Fibroblast of the aortic adventitia (primary cell): ENCODE measurements at places on chromosomes 1 and 21.

DNA sequence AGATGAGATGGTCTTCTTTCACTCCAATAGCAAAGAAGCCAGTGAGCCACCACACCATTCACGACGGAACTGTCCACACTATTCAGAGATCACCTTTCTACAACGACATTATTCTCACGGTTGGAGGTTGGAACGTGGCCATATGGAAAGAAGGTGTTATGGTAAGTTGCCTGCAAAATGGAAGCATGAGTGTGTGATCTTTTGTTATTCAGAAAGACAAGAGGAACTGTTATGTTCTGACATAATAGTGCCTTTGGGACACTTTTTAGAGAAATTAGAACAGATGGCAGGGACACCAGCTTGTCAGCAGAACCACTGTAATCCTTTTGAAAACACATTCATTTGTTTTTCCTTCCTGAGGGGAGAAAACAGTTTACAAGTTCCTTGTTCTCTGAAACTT lies 75.8 kb upstream of the MCOLN3 start:
- no peak for DNase-seq

DNA sequence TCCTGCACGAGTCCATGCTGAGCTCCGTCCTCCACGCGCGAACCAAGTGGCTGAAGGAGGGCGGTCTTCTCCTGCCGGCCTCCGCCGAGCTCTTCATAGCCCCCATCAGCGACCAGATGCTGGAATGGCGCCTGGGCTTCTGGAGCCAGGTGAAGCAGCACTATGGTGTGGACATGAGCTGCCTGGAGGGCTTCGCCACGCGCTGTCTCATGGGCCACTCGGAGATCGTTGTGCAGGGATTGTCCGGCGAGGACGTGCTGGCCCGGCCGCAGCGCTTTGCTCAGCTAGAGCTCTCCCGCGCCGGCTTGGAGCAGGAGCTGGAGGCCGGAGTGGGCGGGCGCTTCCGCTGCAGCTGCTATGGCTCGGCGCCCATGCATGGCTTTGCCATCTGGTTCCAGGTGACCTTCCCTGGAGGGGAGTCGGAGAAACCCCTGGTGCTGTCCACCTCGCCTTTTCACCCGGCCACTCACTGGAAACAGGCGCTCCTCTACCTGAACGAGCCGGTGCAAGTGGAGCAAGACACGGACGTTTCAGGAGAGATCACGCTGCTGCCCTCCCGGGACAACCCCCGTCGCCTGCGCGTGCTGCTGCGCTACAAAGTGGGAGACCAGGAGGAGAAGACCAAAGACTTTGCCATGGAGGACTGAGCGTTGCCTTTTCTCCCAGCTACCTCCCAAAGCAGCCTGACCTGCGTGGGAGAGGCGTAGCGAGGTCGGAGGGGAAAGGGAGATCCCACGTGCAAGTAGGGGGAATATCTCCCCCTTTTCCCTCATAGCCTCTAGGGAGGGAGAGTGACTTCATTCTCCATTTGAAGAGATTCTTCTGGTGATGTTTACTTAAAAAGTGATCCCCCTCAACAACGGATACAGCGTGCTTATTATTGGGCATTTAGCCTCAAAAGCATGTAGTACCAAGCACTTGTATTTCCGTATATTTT lies 991 bp downstream of the PRMT6 start:
- DNase-seq, result peak; percentile 39

GRCh38 chr1:166272851-166273250 lies 106.0 kb upstream of the FAM78B start:
- DNase-seq, result no peak

DNA sequence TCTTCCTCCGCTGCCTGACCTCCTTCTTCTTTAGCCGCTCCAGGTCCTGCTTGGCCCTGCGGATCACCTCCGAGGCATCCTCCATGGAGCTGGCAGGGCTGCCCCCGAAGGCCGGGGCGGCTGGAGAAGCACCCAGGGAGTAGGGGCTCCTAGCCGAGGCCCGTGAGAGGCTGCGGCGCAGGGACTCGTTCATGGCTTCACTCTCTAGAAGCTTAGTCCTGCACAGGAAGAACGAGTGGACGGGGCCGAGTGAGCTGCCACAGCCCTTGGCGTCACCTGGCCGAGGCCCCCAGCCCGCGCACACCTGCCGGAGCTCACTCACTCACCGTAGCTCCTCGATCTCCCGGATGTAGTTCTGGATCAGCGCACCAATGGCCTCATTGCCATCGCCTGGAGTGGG lies 23.1 kb downstream of the KIF21B start:
- no peak for DNase-seq

GRCh38 chr1:111541721-111542120 lies 38.3 kb upstream of the ADORA3 start:
- DNase-seq, result peak; percentile 45

DNA sequence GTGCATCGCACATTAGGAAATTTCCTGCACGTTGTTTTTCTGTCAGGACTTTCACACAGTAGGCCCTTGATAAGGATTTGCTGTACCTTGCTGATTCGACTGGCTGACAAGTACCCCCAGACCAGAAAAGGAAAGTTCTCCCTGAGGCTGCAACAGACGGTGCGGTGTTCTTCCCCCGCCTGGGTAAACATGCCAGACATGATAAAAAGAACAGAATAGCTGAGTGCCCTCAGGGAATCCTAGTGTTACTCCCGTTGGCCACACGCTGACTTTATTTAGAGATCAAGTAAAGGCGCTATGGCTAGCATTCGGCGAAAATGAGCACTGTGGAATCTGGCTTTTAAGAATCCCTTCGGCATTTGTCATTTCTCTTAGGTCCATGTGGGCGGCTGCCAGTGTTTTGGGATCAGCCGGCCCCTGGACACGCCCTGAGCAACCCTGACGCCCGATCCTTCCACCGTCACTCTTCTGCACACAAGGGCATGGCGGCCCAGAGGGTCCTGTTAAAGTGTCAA lies 607.7 kb downstream of the KIF26B start:
- no peak for DNase-seq

GRCh38 chr1:179195376-179195775 lies 34.1 kb downstream of the ABL2 start:
- DNase-seq, result no peak

DNA sequence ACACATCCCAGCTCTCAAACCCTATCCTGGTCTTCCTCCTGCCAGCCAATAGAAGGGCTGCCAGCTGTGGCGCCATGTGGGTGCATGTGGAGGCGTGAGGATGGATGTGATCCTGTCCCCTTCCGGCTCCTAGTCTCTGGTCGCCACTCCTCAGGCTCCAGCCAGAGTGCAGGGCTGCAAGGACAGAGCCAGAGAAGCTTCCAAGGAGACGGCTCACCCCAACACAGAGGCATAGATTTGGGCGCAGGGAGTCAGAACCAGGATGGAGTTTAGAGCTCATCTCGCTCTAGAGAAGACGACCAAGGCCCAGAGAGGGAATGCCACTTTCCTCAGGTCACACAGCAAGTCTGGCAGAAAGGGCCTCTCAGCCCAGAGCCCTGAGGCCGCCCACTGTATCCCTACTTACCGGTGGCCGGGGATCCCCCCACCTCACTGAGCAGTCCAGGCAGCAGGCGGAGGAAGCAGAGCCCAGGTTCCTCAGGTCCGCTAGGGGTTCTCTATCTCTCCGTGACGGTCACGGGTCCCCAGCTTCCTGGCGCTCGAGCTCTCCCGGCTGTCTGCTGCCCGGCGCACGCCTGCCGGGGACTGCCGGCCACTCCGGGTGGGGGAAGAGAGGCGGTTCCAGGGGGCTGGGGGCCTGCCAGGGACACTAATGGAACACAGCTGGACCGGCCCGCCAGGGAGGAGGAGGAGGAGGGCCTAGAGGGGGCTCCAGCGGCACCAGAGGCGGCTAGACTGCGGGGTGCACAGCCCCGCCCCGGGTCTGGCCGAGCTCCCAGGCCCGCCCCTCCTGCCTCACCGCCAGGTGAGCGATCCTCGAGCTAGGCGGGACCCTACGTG lies at the start of gene COL16A1:
COL16A1 (minus strand) TSS at position 587 of the 840 bp plus-strand sequence. CDS start 1,824 bp downstream, outside the sequence.
- peak; percentile 82 for DNase-seq

DNA sequence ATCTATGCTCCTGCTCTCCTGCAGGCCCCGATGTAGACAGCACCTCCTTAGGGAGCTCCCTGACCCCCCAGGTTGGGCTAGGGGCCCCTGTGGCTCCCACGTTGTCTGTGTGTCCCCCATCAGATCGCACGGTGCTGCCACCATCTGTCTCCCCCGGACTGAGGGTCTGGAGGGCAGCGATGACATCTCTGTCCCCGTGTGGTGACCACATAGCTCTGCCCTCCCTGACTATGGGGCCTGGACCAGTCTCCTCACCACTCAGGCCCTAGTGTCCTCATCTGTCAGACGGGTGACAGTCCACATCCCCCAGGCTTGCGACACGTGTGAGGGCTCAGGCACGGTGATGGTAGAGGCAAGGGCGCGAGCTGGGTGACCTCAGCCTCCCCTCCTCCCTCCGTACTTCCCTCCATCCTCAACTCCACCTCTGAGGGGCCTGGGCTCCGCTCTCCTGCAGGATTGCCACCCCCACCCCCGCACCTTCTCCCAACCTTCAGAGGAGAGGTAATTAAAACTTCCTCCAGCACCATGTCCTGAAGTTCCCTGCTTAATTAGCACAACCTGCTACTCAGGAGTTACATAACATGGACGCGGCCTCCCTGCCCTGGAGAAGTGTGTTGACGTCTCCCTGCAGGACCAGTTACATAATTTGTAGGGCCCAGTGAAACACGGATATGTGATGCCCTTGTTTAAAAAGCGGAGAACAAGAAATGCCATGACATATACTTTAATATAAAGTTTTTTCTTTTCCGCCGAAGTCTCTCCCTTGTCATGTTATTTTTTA lies 288.2 kb downstream of the PTPRU start:
- DNase-seq, result no peak

- DNase-seq, result no peak
Observed at GRCh38 chr1:223617323-223618070, 48.0 kb downstream of the CAPN8 start.

- no peak for DNase-seq
Observed at GRCh38 chr1:214548988-214549387, 2.4 kb downstream of the PTPN14 start.

- no peak for DNase-seq
Observed at GRCh38 chr1:49026230-49026811, 249.6 kb upstream of the BEND5 start.

- no peak for DNase-seq
Observed at GRCh38 chr21:14959343-14959742, 105.5 kb downstream of the NRIP1 start.

DNA sequence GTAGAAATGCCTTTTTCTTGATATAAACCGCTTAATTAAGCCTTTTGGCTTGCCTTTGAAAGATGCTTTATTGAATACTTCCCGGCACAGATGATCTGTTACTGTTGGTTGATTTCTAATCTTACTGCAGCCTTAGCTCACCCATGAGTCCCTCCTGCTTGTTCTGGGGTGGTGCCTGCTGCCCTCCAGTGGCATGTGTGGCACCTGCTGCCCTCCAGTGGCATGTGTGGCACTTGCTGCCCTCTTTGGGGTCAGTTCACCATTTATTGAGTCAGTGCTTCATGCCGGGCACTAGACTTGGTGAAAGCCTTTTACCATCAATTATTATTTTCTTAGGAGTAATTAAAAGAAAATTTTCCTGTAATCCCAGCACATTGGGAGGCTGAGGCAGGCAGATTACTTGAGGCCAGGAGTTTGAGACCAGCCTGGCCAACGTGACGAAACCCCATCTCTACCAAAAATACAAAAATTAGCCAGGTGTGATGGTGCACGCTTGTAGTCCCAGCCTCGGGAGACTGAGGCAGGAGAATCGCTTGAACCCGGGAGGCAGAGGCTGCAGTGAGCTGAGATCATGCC lies 54.3 kb downstream of the ADARB1 start:
- DNase-seq, result peak; percentile 76

DNA sequence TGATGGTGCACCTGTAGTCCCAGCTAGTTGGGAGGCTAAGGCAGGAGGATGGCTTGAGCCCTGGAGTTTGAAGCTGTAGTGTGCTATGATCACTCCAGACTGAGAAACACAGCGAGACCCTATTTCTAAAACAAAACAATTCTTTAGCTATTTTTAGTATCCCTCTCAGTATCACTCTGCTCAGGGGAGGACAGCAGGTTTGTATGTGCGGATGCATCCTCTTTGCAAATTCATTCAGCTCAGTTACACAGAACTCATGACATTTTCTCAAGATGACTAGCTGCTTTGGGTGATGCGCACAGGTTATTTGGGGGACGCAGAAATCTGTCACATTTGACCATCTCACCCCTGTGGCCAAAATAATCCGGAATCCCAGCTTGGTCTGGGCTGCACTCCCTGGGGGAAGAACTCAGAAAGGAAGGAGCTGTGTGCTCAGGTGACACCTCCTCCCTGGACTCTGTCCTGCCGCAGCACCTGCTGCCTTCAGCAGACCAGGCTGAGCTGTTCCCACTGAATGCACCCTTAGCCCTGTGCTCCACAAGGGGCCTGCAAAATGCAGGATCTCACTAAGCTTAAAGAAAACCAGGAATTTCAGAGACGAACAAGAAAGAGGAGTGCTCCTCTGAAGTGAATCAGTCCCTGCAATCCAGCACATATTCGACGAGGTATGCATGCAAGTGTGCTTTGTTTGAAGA lies 89.5 kb upstream of the PGBD5 start:
- no peak for DNase-seq

DNA sequence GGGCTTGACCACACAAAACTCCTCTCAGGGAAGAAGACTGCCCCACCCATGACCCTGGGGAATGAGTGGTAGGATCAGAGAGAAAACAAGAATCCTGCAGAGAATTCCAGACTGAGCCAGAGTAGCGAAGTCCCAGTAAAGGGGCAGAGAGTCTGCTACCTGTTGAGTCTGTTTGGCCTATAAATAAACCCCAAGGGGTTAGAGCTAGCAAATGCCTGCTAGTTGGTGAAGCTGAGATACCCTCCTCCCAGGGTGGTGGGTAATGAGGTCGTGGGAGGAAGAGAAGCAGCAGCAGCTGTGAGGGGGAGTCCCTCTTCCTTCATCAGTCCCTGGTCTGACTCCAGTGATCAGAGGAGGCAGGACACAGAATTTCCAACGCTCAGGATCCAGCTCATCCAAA lies 2.5 kb downstream of the TRAF3IP3 start:
- no peak for DNase-seq

- DNase-seq, result no peak
Observed at GRCh38 chr21:16309250-16309971, 579.6 kb downstream of the USP25 start.

- no peak for DNase-seq
Observed at GRCh38 chr1:25802915-25803314, 2.9 kb downstream of the SELENON start.

- peak; percentile 53 for DNase-seq
Observed at GRCh38 chr21:33780631-33781030, 135.0 kb downstream of the ATP5PO start.

DNA sequence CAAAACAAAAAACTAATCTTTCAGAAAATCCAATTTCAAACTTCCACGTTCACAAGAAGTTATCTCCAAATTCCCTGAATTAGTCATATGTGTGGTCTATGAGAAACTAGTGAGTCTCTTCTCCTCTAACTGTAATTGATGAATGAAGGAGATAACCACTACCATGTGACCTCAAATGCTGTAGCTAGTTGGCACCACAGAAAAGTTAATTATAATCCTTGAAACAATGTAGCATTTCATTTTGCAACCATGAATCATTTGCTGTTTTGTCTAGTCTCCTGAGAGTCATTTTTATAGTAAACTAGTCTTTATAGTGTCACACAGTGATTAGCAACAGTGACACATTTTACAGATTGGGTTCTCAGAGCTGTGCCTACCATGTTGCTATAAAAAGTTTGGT lies 287.5 kb downstream of the LRRIQ3 start:
- no peak for DNase-seq
